ENCODE measurements at places on chromosomes 7 and 10.

DNA sequence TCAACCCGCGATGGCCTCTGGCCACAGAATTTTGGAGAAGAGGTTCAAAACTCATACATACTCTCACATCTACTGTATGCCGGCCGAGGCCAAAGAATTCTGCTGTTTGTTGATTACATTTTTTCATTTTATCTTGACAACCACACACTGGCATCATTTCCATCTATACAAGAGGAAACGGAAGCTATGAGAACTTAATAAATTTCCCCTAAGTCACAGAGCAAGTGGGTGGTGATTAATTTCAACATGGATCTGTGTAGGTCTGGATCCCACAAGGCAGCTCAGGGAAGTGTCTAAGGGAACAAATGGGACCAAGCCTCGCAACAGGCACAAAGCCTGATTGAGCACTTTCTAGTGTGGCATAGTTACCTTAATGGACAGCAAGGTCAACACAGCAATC is 18.0 kb downstream of the ELMO1 start:
- no peak for DNase-seq

GRCh38 chr10:76558586-76558985 is 1079.0 kb downstream of the KCNMA1 start:
- DNase-seq = no peak

GRCh38 chr7:36668080-36668479 is 56.2 kb downstream of the AOAH start:
- no peak for DNase-seq

GRCh38 chr7:158003441-158004122 is 584.0 kb downstream of the PTPRN2 start:
- no peak for DNase-seq

- DNase-seq = peak; percentile 16
Measured at GRCh38 chr7:6392712-6393666, 54.8 kb downstream of the DAGLB start.

- DNase-seq = no peak
Measured at GRCh38 chr7:151648429-151648828, 128.7 kb upstream of the RHEB start.

- DNase-seq = no peak
Measured at GRCh38 chr7:136868496-136869000, at the start of gene CHRM2. CHRM2 (plus strand) TSS chr7:136868652; CDS start chr7:137014866, 146,214 bp downstream.

DNA sequence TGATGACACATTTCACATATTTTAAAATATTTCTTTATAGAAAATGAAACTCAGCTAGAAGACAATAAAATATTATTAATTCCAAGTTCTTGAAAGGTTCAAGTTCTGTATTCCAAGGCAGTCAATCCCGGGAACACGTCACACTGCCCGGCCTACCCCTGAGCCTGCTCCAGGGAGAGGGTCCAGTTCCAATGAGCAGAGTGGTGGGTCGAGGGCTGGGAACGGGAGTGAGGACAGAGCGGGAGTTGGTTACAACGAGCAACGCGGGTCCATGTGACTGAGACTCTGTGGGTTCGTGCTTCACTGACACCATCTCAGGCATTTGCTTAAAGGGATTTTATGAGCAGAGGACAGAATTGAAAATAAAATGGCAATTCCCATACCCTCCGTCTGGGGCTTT is 209.4 kb downstream of the TCERG1L start:
- DNase-seq = no peak

- no peak for DNase-seq
Measured at GRCh38 chr10:45817130-45817859, 30.0 kb downstream of the AGAP4 start.
